ENCODE measurements at places on chromosomes 7 and 10. TPM values are rescaled to one million over a fixed set of nuclear protein-coding genes. Genes with fewer than 3 reads are reported as not detected.

Gene OR2A12
- not detected for polyA plus RNA-seq

Gene PHF14
- polyA plus RNA-seq: 41.1 TPM

Gene CYP2C18
- polyA plus RNA-seq: not detected

Gene MMD2
- not detected for polyA plus RNA-seq

Gene ASB10
- not detected for polyA plus RNA-seq

Data from K562 (cell line).